ENCODE measurements at places on chromosomes 2 and 18. TPM values are rescaled to one million over a fixed set of nuclear protein-coding genes. Genes with fewer than 3 reads are reported as not detected.

The ITGB6 gene
- 6.9 TPM for total RNA-seq

DNA sequence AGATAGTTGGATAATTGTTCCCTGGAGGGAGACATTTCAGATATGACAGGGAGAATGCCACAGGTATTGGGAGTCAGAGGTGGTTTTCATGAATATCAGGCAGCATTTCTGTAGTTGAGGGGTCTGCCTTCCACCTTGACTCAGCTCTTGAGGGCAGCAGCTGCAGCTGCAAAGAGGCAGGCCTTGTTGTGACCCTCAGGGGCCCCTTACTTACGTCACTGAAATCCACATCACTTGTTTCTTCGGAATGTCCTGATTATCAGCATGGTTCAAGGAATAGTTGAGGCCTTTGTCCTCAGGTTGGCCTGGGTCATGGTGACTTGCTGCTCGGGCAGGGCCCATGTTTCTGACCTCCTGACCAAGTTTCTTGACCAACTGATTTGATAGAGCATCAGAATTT lies 46.9 kb downstream of the TMEM17 start:
- H3K4me1 ChIP-seq = no peaks in the 10 kb centered on the region
- H3K27me3 ChIP-seq = no peaks in the 10 kb centered on the region
- H3K36me3 ChIP-seq = peaks cover 6% of the 10 kb centered on the region
- no peak overlapping the region for H3K4me3 ChIP-seq

GRCh38 chr2:73962798-73963197 lies 21.9 kb upstream of the TET3 start:
- no peak overlapping the region for H3K4me3 ChIP-seq
- no peak overlapping the region for H3K27ac ChIP-seq
- H3K36me3 ChIP-seq = peaks cover 51% of the 10 kb centered on the region
- no peak for DNase-seq

The DYSF gene
- total RNA-seq = 2.0 TPM

The VIL1 gene
- not detected for total RNA-seq

The IL1A gene
- 170 TPM for total RNA-seq

DNA sequence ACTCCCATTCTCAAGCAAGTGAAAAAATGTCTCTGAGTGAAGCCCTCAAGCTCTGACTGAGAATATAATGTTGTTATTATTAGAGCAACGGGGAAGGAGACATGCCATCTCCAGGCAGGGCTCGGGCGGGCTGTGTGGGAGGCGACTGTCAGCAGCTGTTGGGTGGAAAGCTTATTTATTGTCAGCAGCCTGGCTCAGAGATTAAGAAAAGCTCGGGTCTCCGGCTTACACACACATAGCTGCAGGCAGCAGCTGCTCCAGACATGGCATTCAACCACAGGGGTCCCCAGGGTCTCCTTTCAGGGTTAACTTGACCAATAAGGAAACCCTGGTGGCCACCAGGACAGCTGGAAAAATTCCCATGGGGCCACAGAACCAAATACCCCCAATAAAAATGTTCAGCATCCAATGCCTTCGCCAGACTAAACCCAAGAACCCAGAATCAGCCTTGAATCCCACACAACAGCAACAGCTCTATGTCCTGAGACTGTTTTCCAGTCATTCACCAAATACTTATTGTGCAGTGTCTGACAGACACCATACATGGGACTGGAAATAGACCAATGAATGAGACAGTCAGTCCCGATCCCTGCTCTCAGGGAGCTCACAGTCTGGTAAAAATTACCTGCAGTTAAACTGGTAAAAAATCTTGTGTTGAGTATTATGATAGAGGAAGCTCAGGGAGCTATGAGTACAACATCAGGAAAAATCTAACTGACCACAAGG lies 70.5 kb upstream of the RTN4 start:
- no peak for DNase-seq
- no peak overlapping the region for H3K4me3 ChIP-seq
- H3K27me3 ChIP-seq = no peaks in the 10 kb centered on the region
- peak overlapping the region; percentile 18 for H3K27ac ChIP-seq
- H3K4me1 ChIP-seq = peaks cover 5% of the 10 kb centered on the region

DNA sequence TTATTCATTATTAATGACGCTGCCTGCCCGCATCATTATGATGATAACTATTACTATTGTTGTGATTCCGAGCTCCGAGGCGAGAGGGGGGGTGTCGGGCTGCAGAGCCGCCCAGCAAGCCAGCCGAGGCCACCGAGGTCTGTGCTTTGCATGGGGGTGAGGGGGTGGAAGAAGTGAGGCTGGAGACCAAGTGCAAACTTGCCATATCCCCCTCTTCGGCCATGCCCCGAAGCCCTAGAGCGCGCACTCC lies 3.6 kb downstream of the BCL11A start:
- H3K4me3 ChIP-seq = peak overlapping the region; percentile 88
- H3K4me1 ChIP-seq = peaks cover 9% of the 10 kb centered on the region
- DNase-seq = no peak

The PLB1 gene
- 0.91 TPM for total RNA-seq

The RGPD4 gene
- total RNA-seq = 0.14 TPM

DNA sequence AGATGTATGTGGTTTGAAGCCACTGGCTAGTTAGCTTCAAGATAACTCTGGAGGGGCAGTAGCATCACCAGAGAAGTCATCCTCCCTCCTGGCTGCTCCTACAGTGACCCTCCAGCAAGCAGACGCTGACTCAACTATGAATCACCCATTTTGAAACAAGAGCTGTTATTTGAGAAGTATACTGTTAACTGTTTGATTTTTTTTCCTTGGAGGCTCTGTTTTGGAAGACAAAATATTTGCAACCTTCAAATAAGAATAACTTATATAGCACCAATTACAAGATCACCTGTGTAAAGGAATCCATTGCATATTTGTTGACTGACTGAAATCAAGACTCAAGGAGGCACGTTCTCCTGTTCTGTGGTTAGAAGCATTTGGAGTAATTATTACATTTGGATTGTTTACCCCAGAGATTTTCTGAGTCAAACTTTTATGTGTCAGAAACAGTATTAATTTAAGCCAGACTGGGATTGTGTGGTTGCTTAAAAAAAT lies 313.8 kb downstream of the MTX2 start:
- H3K4me1 ChIP-seq = peaks cover 17% of the 10 kb centered on the region
- H3K27ac ChIP-seq = peak overlapping the region; percentile 66
- no peaks in the 10 kb centered on the region for H3K27me3 ChIP-seq
- peak; percentile 89 for DNase-seq

The POLE4 gene
- total RNA-seq = 117 TPM

The TUBB8B gene
- total RNA-seq = not detected

DNA sequence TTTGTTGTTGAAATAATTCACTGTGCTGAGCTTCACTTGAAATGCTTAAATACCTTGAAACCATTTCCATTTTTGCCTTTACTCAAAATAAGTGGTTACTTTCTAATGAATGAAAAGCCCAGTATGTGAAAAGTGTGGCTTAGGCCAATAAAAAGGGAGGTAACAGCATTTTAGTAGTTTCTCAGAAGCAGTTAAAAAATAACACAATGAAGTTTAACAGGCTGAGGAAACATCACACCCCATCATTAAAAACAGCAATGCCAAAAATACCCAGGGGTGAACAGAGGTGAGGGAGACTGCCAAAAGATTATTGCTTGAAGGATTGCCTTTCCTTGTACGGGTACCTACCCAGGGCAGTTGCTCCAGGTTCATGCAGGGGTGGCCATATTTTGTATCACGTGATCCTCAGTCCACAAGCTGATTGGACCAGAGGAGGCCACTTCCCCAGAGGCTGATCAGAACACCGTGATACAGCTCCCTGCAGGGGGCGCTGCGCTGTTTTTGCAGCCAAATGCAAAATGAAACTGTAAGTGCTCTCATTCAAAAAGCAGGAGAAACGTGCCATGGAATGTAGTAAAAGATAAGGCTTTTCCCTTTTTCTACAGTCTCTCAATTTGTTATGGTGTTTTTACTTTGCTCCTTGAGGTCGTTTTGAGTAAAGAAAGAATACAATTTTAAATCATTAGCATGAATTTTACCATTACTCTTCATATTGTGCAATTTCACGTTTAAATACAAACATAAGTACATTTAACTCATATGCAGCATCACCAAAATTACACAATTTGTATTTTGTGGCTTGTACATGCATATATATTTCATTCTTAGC lies 70.2 kb upstream of the SH3BP4 start:
- DNase-seq = peak; percentile 95
- H3K27me3 ChIP-seq = no peaks in the 10 kb centered on the region
- peak overlapping the region; percentile 41 for H3K4me3 ChIP-seq
- H3K4me1 ChIP-seq = peaks cover 9% of the 10 kb centered on the region
- no peak overlapping the region for H3K27ac ChIP-seq

The GKN1 gene
- not detected for total RNA-seq

DNA sequence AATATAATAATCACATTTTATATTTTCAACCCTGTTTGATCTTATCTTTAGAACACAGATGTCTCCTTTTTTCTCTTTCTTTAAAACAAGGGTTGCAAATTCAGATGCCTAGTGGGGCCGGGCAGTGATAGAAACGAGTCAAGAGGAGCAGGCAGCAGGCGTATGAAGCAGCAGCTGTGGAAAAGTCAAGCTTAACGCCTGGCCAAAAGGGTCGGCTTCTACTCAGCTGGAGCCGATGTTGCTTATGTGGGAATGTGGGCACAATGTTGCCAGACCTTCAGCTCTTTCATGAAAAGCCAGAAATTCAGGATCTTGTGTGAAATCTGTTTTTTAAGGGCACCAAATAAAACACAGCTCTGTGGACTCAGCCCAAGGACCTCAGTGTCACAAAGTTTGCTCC lies 642.7 kb downstream of the ARHGAP15 start:
- H3K4me1 ChIP-seq = no peaks in the 10 kb centered on the region
- DNase-seq = no peak
- no peak overlapping the region for H3K4me3 ChIP-seq
- no peaks in the 10 kb centered on the region for H3K36me3 ChIP-seq
- H3K27me3 ChIP-seq = no peaks in the 10 kb centered on the region

- peak; percentile 45 for DNase-seq
- H3K4me1 ChIP-seq = peaks cover 17% of the 10 kb centered on the region
- peak overlapping the region; percentile 68 for H3K4me3 ChIP-seq
- H3K27ac ChIP-seq = peak overlapping the region; percentile 40
- no peaks in the 10 kb centered on the region for H3K27me3 ChIP-seq
These were observed 55.3 kb upstream of the LAPTM4A start for GRCh38 chr2:20106746-20107145.
